ENCODE measurements at places on chromosomes 6 and 20. TPM values are rescaled to one million over a fixed set of nuclear protein-coding genes. Genes with fewer than 3 reads are reported as not detected.

DNA sequence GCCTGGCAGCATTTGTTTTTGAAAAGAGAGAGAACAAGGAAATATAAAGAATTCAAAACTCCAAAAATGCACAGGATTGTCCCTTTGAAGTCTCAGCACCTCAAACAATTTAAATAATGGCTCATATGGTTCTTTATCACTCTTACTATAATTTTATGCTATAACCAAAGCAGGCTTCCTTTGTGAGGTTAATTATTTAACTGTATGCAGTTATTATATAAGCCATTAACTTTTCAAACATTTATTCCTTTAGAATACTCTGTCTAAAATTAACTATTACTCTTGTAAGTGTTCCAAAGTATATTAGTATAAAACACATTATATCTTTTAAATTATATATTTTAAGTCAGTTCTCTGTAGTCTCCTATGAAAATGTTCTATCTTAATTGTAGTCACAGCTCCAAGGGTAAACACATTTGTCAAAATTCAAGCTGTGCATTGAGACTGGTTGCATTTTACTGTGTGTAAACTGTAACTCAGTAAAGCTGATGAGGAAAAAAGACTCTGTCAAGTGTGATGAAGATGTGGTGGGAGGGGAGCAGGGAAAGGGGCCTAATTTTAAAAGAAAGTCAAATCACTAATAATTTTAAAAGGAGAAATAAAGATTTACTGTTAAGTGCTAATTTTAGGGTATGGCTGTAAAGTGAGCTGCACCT, 20.0 kb upstream of the PLAGL1 start:
- DNase-seq = no peak

DNA sequence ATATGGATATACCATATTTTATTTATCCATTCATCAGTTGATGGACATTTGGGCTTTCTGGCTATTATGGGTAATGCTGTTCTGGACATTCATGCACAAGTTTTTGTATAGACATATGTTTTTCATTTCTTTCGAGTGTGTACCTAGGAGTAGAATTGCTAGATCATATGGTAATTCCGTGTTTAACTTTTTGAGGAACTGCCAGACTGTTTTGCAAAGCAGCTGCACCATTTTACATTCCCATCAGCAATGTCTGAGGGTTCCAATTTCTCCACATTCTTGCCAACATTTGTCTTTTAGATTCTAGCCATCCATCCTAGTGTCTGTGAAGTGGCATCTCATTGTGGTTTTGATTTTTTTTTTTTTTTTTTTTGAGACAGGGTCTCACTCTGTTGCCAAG, 20.8 kb downstream of the SRC start:
- no peak for DNase-seq

DNA sequence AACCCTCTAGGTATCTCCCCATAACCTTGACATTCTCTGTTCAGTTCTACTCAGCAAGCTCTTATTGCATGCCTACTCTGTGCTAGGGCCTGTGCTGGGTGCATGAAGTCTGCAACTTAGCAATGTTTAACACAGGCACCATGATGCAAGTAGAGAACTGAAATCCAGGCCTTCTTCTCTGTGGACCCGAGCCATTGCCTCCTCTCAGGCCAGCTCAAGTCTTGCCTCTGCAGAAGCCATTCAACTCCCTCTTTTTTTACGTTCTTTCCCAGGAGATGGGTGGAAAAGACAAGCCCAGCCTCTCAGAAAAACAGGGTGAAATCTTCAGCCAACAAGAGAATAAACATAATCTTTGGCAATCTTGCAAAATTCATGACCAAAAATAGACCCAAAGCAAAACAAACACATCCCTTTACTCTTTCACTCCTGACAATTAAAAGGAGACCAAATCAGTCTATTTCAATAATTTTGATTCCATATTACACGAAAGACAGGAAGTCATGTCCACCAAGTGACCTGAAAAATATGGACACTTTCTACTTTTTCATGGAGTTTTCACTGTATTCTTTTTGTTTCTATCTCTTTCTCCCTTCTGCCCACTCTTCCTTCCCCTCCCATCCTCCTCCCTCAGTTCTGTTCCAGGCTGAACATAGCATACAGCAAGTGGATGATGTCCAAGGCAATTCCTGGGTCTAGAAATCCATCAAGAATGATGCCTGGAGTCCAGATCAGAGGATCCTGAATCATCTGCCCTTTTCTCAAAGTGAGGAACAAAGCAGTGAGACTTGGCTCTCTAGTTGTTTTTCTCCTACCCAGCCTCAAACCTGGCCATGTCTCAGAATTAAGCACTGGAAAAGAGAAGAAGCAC, 45.4 kb upstream of the MOCS1 start:
- DNase-seq = no peak

DNA sequence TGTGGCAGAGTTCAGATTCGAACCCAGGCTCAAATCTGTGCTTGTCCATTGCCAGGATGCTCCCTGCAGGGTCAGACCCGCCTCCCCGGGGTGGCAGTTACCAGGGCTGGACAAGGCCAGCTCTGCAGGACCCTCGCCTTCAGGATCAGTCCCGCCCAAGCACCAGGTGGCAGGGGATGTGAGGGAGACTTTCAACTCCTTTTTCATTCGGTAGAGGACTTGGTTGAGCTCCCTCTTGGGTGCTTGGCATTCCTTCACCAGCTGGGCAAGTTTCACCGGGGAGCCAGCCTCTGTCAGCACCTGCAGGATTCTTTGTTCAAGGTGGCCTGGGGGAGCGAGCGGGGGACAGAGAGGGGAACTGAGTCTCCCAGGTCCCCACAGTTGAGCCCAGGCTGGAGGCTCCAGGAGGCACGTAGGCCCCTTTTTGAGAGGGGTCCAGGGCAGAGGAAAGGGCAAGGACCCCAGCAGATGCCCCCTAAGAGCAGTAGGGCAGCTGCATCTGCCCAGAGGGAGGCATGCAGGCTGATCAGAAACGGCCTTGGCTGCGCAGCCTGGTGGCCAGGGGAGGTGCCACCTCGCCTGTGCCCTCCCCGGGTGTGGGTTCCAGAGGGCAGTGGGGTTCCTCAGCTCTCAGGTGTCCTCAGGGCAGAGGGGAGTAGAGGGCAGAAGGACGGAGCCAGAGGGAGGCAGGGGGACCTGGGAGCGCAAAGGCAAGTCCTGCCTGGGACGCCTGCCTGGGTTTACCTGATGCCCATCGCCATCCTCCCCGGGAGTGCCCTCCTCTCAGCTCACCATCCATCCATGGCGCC, 3.9 kb downstream of the ZBP1 start:
- no peak for DNase-seq

DNA sequence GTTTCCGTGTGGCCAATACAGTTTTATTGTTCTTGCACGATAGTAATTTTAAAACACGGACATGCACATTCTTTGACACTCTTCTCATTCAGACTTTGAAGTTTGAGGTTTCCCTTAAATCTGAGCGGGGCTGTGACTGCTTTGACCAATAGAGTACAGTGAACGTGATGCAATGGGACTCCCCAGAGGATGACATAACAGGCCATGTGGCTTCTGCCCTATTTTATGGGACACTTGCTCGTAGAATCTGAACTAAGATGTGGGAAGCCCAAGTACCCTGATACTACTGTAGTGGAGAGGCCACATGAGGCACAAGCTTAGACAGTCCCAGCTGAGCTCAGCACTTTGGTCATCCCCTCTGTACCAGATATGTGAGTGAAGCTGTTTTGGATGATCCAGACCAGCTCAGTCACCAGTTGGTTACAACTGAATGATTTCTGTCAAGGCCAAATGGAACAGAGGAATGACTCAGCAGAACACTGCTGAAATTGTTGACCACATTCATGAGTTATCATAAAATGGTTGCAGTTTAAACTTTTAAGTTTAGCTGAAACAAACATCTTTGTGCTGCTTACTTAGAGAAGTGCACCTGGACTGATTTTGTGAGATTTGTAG, 279.4 kb downstream of the RFPL4B start:
- no peak for DNase-seq

DNA sequence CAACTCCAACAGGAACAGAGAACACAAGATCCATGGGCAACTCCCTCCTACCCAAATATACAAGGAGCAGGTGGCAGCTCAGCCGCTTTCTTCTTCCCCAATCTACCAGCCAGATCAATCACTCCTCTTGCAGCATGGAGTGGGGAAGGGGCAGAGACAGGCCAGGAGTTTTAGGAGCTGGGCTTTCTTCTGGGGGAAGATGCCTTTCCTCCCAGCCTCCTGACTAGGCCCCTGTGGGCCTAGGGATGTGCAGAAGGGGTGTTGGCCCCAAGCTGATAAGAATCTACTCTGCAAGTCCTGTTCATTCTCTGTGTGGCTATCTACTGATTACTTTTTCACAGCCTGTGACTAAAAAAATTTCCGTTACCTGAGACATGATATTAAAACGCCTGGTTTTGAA, 189.0 kb downstream of the BCAS1 start:
- no peak for DNase-seq

- DNase-seq = no peak
Observed at GRCh38 chr6:113697632-113698410, 159.3 kb upstream of the MARCKS start.

GRCh38 chr6:110356778-110357177, 1.4 kb downstream of the METTL24 start:
- DNase-seq = no peak

- no peak for DNase-seq
Observed at GRCh38 chr6:156984178-156984738, 207.1 kb downstream of the ARID1B start.

DNA sequence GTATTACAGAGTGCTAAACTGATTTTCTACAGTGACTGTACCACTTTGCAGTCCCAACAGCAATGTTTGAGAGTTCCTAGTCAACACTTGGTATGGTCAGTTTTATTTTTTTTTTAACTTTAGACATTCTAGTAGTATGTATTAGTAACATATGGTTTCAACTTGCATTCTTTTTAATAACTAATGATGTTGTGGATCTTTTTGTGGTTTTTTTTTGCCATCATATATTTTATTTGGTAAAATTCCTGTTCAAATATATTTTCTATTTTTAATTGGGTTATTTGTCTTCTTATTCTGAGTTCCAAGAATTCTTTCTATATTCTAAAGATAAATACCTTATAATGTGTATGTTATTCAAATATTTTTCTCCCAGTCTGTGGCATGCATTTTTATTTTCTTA, 189.4 kb upstream of the ECI2 start:
- DNase-seq = no peak

- DNase-seq = no peak
Observed at GRCh38 chr6:43904311-43905123, 134.5 kb downstream of the VEGFA start.

DNA sequence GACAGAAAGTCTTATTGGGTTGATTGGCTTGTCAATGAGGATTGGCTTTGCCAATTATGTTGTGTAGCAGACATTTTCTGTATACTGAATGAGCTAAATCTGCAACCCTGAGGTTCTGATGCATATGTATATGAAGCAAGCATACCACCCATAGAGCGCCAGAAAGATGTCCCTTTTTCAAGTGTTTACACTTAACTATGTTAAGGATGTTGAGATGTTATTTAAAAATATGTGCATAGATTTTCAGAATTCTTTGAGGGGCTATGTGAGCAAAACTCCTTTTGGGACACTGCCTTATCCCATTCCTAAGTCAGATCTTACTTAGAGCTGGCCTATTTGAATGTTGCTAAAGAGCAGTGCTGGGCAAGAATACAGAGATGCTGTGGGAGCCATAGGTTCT, 1.9 kb downstream of the AIG1 start:
- no peak for DNase-seq

DNA sequence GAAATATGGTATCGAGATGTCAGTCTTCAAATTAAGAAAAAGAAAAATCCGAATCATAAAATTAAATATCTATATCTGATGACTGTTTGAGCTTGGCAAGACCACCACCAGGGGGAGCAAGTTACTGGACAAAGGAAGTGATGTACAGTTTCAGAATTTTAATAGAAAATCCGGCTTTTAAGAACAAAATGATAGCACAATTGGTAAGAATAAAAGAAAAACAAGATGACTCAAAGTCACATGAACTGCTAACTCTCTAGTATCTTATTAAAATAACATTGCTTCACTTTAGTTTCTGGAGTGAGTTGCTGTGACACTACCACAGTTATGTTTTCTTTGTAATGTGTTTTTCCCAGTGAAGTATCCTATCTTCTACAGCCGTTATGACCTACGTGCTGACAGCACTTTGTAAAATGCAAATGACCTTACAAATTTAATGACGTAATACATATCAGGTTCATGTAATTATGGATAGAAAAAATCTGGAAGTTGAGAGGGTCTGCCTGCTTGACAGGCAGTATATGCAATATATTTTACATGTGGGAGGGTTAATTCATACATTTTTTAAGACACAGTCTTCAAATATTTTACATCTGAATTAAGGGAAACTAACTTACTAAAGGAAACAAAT, 405.3 kb upstream of the HS3ST5 start:
- DNase-seq = no peak

GRCh38 chr6:147585256-147585655, 76.8 kb downstream of the SAMD5 start:
- no peak for DNase-seq

GRCh38 chr6:42598300-42598699, 34.5 kb downstream of the UBR2 start:
- DNase-seq = no peak

GRCh38 chr6:156026486-156027247, 571.0 kb upstream of the NOX3 start:
- no peak for DNase-seq

DNA sequence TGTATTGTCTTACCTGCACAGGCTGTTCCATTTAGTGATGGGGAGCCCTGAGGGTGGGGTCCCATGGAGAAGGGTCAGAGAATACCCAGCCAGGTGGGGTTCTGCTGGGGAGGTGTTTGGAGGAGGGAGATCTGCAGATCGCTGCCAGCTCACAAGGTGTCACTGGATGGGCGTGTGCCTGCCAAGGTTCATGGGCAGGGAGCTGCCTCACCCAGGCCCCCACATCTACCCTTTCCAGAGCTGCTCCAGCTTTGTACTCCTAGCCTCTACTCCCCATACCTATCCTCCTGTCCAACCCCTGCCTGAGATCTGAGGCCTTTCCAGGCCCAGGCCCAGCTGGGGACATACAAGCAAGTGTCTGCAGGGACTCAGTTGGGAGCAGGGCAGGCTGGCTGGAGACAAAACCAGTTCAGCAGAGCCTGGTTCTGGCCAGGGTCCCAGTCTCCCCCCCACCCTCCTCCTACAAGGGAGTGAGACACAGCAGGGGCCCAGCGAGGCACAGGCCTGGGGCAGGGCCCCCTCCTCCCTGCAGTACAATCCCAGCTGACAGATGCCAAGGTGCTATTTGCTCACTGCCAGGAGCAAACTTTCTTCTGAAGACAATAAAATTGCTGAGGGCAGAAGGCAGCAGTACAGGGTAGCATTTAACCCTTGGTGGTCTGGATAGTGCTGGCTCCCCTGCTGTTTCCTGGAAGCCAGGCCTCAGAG, 19.7 kb downstream of the SPDEF start:
- no peak for DNase-seq

- no peak for DNase-seq
Observed at GRCh38 chr6:10963113-10963512, 76.3 kb downstream of the SYCP2L start.

Gene PRPH2
- 6.1 TPM for total RNA-seq

Gene IL20RA
- 0.41 TPM for total RNA-seq

Gene SIRPA
- 6.1 TPM for total RNA-seq

Gene DXO
- total RNA-seq = 7.3 TPM

Gene RIPPLY2
- total RNA-seq = 21.6 TPM

Gene GNAS-AS1
- total RNA-seq = 1.2 TPM

Gene TMEM74B
- 9.4 TPM for total RNA-seq

Gene EGFL8
- 5.7 TPM for total RNA-seq

Gene OLIG3
- not detected for total RNA-seq

Gene ZC3H12D
- 0.41 TPM for total RNA-seq

Gene MEP1A
- total RNA-seq = not detected

Gene LATS1
- total RNA-seq = 22.8 TPM

Gene TCF19
- 2.0 TPM for total RNA-seq

Gene PDYN
- 16.3 TPM for total RNA-seq

Gene NKX2-4
- not detected for total RNA-seq

Data from frontal cortex (tissue), 4 donors.